ENCODE measurements at places on chromosomes 1 and 21.

- no peak for DNase-seq
These were observed 195.2 kb upstream of the POU3F1 start for GRCh38 chr1:38241594-38242334.

- DNase-seq = no peak
These were observed 137.4 kb upstream of the COL6A1 start for GRCh38 chr21:45844181-45844580.

DNA sequence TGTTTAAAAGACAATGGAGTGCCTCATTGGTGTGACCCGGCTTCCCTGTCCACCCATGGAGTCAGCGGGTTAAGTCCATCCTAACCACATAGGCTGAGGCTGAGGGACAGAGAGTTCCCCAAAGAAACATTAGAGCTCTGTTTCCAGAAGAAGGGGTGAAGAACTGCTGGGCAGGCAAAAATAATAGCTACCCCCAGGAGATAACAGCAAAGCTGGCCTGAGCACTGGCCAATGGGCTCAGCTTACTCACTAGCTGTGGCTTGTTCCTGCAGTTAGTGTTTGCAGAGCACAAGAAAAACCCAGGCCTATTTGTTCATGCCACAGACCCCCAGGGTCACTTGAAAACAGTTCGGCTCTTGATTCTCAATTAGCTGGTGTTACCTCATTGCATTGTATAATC, 311.2 kb downstream of the NFIA start:
- DNase-seq = no peak

DNA sequence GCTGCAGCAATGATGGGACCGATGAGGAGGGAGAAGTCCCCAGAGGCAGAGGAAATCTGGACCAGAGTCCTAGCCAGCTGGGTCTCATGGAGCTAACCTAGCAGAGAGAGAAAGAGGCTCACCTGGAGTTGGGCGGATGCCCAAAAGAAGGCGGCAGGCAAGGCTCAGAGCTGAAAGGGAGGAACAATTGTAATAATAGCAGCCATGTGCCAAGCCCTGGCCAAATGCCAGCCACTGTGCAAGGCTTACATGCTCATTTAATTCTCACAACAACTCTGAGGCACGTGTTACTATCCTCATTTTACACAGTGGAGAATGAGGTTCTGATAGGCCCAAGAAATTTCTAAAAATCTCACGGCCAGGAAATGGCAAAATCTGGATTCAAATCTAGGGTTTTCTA, 50.0 kb upstream of the ZNF648 start:
- DNase-seq = no peak

DNA sequence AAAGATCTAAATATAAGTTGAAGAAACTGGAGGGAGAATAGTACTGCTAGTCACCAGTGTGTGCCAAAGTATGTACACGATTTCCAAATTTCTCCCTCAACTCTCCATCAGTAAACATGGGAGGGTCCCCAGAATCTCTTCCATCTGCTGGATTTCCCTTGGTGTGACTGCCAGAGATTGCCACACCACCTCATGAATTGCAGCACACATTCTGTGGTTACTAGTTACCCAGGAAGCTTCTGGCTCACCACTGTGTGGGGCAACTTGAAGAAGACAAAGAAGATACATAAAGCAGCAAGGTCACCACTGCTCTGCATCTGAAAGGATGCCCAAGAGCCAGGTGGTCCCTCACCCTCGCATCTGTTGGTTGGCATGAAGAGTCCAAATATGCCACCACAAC, 191.7 kb upstream of the ESRRG start:
- DNase-seq = no peak

DNA sequence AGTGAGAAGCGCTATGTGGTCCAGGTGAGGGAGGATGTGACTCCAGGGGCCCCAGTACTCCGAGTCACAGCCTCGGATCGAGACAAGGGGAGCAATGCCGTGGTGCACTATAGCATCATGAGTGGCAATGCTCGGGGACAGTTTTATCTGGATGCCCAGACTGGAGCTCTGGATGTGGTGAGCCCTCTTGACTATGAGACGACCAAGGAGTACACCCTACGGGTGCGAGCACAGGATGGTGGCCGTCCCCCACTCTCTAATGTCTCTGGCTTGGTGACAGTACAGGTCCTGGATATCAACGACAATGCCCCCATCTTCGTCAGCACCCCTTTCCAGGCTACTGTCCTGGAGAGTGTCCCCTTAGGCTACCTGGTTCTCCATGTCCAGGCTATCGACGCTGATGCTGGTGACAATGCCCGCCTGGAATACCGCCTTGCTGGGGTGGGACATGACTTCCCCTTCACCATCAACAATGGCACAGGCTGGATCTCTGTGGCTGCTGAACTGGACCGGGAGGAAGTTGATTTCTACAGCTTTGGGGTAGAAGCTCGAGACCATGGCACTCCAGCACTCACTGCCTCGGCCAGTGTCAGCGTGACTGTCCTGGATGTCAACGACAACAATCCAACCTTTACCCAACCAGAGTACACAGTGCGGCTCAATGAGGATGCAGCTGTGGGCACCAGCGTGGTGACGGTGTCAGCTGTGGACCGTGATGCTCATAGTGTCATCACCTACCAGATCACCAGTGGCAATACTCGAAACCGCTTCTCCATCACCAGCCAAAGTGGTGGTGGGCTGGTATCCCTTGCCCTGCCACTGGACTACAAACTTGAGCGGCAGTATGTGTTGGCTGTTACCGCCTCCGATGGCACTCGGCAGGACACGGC, 2.2 kb downstream of the CELSR2 start:
- no peak for DNase-seq

GRCh38 chr1:1775327-1776226, 2.7 kb downstream of the NADK start:
- peak; percentile 52 for DNase-seq

GRCh38 chr1:3365523-3366125, 88.8 kb upstream of the ARHGEF16 start:
- DNase-seq = no peak

- DNase-seq = no peak
These were observed 601.9 kb downstream of the MRPL39 start for GRCh38 chr21:25005388-25005787.

- no peak for DNase-seq
These were observed 1.6 kb upstream of the EXO1 start for GRCh38 chr1:241846375-241846774.

- no peak for DNase-seq
These were observed 149.0 kb downstream of the TOMM20 start for GRCh38 chr1:234979296-234980279.

- no peak for DNase-seq
These were observed 648.1 kb downstream of the PLPP3 start for GRCh38 chr1:55931081-55931940.

DNA sequence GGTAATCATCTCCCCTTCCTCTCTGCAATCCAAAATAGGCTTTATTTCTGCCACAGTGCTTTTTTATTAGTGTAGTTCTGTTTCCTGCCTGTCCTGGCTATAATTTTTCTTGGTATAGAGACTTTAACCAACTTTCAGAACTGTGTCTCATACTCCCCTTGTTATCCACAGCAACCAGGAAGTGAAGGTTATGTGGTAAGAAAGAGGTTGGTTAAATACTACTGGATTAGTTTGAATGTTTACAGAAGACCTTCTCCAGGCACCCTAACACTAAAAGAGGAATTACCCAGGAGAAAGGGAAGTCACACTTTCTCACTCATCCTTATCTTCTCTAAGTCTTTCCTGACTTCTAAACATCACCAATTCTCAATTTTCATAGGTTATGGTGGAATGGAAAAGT, 17.8 kb upstream of the TNFSF4 start:
- no peak for DNase-seq

- no peak for DNase-seq
These were observed 144.5 kb upstream of the SMYD2 start for GRCh38 chr1:214136324-214136919.

DNA sequence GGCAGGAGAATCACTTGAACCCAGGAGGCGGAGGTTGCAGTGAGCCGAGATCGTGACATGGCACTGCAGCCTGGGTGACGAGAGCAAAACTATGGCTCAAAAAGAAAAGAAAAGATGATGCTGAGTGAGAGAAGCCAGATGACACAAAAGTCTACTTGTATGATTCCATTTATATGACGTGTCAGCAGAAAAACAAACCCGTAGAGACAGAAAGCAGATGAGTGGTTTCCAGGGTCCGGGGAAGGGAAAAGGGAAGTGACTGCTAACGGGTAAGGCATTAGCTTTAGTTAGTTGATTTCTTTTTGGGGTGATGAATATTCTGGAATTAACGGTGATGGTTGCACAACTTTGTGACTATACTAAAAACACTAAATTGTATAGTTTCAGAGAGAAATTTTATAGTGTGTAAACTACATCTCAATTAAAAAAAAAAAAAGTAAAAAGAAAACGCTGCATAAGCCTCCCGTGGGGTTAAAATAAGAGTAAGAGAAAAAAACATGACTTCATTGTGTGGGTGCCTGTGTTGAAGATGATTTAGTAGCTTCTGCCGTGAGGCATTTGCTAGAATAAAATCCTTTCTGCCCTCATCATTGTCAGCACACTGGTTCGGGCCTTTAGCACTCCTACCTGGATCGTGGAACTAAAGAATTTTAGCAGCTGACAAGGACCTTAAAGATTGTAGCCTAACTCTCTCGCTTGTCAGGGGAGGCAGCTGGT, 24.7 kb upstream of the ATP5PO start:
- no peak for DNase-seq

GRCh38 chr1:153746174-153746573, 18.3 kb downstream of the INTS3 start:
- DNase-seq = no peak

Measured in neural progenitor cell (in vitro differentiated cells).